MG63 (cell line): ENCODE measurements at places on chromosomes 1 and 21. TPM values are rescaled to one million over a fixed set of nuclear protein-coding genes. Genes with fewer than 3 reads are reported as not detected.

The FAM72D gene
- 7.5 and 8.0 TPM in 2 replicates for total RNA-seq

The MED8 gene
- total RNA-seq = 51.1 and 60.4 TPM in 2 replicates

The S100A9 gene
- total RNA-seq = not detected in 2 replicates

The TSACC gene
- total RNA-seq = 1.3 TPM in 1 of 2 replicates, not detected in the other

The ADARB1 gene
- 2.9 and 15.3 TPM in 2 replicates for total RNA-seq

The LCE2B gene
- total RNA-seq = not detected in 2 replicates

DNA sequence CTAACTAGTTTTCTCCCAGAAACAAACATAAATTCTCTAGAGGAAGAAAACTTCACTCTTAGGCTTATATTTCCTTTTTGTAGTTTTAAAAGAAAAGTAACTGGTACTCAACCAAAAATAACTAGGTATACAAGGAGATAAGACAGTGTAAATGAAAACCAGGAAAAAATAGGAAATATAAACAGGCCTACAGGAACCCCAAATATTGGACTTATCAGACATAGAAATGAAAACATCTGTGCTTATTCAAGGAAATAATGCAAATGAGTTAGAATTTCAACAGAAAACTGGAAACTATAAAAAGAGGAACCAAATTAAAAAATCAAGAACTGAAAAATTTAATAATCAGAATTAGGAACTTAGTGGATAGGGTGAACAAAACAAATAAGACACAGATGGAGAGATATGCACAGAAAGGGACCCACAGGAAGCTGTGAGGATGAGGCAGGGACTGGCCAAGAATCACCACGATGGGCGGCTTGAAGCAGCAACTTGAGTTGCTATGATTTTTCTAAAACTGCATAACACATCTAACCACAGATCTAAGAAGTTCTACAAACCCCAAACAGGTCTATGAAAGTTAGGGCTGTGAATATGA lies 67.5 kb upstream of the ACTRT2 start:
- DNase-seq = no peak

DNA sequence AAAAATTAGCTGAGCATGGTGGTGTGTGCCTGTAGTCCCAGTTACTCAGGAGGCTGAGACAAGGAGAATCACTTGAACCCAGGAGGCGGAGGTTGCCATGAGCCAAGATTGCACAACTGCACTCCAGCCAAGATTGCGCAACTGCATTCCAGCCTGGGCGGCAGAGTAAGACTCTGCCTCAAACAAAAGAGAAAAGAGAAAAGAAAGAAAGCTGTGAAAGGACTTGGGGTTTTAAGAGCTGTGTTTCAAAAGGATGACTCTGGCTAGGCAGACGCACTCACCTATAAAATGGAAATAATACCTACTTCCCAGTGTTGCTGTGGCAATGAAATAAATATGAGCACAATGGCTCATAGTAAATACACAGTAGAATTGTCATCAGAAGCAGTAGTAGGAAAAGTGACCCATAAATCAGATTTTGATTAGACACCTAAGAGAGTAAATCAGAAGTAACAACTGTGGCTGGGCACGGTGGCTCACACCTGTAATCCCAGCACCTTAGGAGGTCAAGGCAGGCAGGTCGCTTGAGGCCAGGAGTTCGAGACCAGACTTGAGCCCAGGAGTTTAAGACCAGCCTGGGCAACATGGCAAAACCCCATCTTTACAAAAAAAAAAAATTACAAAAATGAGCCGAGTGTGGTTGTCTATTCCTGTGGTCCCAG lies 45.9 kb upstream of the PUM1 start:
- peak; percentile 26 for DNase-seq

DNA sequence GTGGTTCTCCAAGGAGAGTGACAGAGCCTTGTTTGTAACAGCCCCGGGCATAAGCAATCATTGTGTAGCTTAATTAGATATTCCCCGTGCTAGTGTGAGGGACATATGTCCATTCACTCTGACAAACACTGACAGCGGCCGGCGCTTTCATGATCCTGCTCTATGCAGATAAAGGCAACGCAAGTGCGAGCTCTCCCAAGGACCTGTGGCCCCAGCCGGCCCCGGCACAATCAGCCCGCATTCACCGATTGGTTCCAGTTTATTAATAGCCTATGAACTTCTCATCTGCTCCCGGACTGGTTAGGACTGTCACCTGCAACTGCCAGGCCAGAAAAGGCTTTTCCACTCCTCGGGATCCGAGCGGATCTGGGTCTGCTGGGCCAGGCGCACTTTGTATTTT lies 18.0 kb upstream of the OLIG1 start:
- no peak for DNase-seq

GRCh38 chr1:182493063-182493462 lies 43.1 kb downstream of the RGSL1 start:
- DNase-seq = no peak

DNA sequence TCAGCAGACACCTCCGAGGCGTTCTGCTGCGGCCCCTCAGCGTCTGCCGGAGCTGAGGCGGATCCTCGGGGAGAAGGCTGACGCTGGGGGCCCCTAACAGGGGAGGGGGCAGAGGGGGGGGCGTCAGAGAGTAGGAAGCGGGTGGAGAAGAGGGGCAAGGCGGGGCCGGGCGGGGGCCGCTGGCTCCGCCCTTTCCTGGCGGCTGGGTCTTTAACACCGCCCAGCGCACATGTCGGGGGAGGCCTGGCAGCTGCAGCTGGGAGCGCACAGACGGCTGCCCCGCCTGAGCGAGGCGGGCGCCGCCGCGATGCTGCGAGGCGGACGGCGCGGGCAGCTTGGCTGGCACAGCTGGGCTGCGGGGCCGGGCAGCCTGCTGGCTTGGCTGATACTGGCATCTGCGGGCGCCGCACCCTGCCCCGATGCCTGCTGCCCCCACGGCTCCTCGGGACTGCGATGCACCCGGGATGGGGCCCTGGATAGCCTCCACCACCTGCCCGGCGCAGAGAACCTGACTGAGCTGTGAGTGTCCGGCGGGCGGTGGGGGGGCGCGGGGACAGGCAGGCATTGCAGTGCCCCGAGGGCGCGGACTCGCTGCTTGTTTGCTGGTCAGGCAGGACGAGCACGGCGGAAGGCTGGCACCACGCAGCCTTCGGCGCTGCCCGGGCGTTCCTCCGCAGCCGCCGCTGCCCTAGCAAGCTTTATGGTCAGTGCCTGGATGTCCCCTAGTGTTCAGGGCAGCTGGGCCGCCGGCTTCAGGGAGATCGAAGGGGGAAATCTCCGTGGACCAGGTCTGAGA lies at the start of gene NTRK1:
NTRK1 (plus strand) TSS at position 238 of the 796 bp plus-strand sequence; CDS start at position 308, 70 bp downstream.
- DNase-seq = peak; percentile 67

DNA sequence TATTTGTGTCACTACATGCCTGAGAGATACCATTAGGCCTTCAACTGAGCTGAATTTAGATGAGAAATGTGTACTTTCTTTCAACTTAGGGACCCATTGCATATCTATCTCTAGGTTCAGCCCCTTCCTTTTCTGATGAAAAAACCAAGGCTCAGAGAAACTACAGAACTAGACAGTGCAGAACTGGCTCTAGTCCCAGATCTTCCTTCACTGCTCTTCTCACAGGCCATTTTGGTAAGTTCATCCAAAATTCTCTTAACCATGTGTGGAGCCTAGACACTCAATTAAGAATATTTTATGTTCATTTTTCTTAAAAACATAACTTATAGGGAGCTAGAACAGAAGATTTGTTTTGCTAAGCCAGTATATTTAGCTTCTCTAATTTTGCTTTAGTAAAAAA lies 128.9 kb downstream of the ASTN1 start:
- DNase-seq = no peak

DNA sequence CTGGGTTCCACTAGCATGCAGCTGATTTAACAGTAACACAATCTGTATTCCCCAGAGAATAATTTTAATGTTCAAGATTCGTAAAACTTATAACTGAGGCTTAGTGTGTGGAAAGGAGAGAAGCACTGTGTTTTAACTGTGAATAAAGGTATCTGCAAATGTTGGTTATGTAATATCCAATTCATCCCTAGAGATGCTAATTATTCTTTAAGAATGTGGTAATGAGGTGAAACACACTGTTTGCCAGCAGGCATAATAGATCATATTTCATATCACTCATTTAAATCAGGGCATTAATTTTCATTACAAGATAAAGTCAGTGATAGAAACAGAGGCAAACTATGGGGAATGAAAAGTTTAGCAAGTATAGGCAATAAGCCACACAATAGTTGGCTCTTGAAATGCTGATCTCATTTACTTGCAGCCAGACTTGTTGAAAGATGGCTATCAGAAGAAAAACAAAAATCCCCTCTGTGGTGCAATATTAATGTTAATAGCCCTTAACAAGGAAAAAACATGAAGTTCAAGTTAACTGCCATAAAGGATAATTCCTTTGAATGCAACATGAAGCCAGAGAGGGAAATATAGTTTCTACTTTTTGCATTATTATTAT lies 33.4 kb downstream of the HMCN1 start:
- no peak for DNase-seq

- DNase-seq = no peak
Measured at GRCh38 chr1:184646824-184647223, 107.8 kb downstream of the EDEM3 start.

- peak; percentile 94 for DNase-seq
Measured at GRCh38 chr1:155208541-155209311, at the start of gene MTX1. MTX1 (plus strand) TSS chr1:155208695; CDS start chr1:155208805, 110 bp downstream.

- no peak for DNase-seq
Measured at GRCh38 chr1:164638492-164639202, 79.7 kb downstream of the PBX1 start.

DNA sequence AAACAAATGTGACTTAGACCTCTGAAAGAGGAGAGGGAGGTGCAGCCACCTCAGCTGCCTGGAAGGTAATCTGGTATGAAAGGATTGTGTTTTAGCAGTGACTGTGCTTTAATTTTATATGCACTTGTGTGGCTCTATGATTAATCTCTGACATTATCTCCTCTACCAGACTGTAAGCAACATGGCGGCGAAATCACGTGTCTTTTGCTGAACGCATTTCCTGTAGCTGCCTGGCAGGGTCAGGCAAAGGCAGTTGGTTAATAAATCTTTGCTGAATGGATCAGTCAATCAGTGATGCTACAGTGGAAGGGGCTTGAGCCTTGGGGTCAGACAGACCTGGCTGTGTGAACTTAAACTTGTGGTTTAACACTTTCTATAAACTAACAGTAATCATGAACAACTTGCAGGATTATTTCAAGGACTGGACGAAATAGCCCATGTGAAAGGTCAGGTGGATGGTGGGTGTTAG lies 96.9 kb downstream of the ADSS2 start:
- DNase-seq = no peak

DNA sequence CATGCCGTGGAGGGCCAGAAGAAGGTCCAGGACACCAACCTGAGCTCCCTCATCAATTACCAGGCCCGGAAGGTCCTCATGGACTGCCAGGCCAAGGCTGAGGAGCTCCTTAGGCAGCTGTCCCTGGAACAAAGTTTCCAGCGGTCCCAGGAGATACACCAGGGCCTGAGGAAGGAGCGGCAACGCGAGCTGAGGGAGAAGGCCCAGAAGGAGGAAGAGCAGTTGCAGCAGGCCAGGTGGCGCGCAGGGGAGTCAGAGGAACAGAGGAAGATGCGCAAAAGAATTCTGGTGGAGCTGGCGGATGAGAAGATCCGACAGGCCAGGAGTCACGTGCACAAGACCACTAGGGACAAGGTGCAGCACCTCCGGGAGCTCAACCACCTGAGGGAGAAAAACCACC lies 1.5 kb downstream of the CCDC185 start:
- DNase-seq = no peak

GRCh38 chr1:154906621-154907081 lies 29.9 kb downstream of the PMVK start:
- no peak for DNase-seq
